GM12878 (cell line): ENCODE measurements at places on chromosomes 11 and 22. TPM values are rescaled to one million over a fixed set of nuclear protein-coding genes. Genes with fewer than 3 reads are reported as not detected.

GRCh38 chr22:26442086-26442756, 13.2 kb downstream of the ASPHD2 start:
- DNase-seq, result no peak

- DNase-seq, result no peak
These were observed 161.1 kb upstream of the CCDC179 start for GRCh38 chr11:23021287-23021863.

DNA sequence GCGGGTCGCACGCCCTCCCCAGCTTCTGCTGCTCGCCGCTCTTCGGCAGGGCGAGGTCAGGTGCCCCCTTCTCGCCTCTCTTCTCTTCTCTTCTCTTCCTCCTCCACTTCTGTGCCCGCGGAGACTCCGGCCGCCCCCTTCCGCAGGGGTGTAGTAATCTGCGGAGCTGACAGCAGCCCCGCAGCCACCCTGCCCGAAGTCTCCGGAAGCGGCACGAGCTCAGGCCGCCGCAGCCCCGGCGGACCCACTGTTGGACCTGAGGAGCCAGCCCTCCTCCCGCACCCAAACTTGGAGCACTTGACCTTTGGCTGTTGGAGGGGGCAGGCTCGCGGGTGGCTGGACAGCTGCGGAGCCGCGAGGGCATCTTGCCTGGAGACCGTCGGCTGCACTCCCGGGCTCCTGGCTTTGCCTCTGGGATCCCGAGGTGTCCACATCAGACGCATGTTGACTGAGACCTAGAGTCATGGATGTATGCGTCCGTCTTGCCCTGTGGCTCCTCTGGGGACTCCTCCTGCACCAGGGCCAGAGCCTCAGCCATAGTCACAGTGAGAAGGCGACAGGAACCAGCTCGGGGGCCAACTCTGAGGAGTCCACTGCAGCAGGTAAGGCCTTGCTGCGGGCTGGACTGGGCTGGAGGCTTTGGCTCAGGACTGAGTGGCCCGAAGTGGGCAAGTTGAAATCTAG, 486 bp downstream of the STIM1 start:
- DNase-seq, result no peak

EIF3L gene
- 294 and 315 TPM in 2 replicates for polyA plus RNA-seq

DRD4 gene
- not detected in 2 replicates for polyA plus RNA-seq

- DNase-seq, result no peak
These were observed 2.2 kb upstream of the SYT13 start for GRCh38 chr11:45288339-45288738.

GRCh38 chr11:130383344-130384211, 44.8 kb downstream of the ADAMTS8 start:
- DNase-seq, result no peak

DNA sequence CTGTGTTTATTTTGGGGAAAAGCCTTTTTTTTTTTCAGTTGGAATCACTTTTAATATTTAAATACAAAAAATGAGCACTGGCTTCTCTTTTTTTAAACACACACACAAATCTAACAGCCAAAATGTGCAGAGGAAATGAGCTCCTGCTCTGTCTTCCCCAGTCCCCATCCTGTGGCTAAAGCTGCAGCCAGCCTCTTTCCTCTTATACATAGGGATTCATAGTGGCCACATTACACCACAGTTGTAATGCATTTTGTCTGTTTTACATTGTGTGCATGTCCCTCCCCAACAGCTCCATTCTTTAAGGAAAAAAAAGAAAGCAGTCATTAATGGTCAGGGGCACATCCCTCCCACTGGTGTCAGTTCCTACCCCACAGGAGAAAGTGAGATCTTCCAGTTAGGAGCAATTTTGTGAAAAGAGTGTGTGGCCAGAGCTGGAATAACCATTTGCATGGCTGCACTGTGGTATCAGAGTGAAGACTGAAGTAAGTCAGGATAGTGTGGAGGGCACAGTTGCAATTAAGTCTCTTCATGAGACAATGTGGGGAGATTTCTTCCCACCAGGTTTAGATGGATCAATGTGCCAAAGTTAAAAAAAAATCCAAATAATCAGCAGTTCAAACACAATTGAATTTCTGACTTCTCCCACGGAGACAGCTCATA, 220.6 kb downstream of the TMEM135 start:
- DNase-seq, result no peak

- DNase-seq, result no peak
These were observed 619.7 kb downstream of the BRD1 start for GRCh38 chr22:49208004-49208402.

GRCh38 chr22:40512426-40513136, 123.9 kb downstream of the MRTFA start:
- no peak for DNase-seq

PKDREJ gene
- polyA plus RNA-seq, result not detected in 2 replicates

CRYBB3 gene
- not detected in 2 replicates for polyA plus RNA-seq

GRCh38 chr22:35425971-35426800, 26.2 kb downstream of the MCM5 start:
- no peak for DNase-seq

DEUP1 gene
- not detected in 2 replicates for polyA plus RNA-seq

MUC5B gene
- polyA plus RNA-seq, result not detected in 2 replicates

- no peak for DNase-seq
These were observed 365.5 kb downstream of the MN1 start for GRCh38 chr22:27435844-27436576.

GRCh38 chr11:130651066-130651855, 202.8 kb downstream of the ADAMTS15 start:
- no peak for DNase-seq

GRCh38 chr11:35419184-35419829, at the start of gene SLC1A2:
Gene SLC1A2, minus strand, starts transcription at chr11:35419558. Its CDS starts 592 bp downstream, at chr11:35418966.
- no peak for DNase-seq

DNA sequence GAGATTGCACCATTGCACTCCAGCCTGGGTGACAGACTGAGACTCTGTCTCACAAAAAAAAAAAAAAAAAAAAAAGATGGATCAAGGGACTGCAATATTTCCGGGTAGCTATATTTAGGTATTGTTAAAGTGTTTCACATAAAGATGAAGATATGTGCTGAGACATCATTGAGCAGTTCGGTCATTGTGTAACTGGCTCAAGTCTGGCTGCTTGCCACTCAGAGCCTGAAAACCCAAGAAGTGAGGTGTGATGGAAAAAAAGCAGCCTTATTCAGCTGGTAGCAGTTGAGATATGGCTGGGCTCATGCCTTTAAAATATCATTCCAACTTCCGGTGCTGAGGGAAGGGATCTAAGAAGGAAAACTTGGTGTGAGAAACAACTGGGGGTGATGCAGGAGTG, 46.9 kb downstream of the LUZP2 start:
- no peak for DNase-seq

DNA sequence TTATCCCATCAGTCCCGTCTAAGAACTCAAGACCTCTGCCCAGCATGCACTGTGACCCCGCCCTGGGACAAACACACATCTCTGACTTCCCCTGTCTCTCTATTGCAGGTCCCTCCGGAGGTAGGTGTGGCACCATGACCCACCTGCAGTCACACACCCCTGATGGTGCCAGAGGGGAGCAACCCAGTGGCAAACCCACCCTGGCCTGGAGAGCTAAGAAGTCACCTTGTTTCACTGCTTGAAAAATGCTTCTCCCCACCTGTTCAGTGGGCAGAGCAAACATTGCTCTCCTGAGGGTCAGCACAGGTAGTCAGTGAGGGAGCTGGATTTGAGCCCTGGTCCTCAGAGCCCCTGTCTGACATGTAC, 23.9 kb downstream of the CAPN1 start:
- no peak for DNase-seq

NELL1 gene
- polyA plus RNA-seq, result not detected in 2 replicates

- DNase-seq, result no peak
These were observed 13.8 kb upstream of the IFITM3 start for GRCh38 chr11:334264-334994.

DNA sequence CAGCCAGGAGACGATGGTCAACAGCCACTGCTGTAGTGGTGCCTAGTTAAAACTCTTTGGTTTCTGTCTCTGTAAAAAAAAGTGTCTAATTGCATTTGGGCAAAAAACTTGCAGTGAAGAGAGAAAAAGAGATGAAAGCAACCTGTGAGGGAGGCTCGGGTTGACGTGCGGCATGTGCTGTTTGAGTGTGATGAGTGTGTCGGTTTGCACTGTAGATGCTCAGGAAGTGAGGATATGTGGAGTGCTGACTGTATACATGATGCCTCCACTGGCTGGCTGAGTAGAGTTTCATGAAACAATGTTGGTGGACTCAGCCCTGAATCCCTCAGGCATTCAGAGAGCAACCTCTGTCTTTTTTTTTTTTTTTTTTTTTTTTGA, 4.3 kb upstream of the DGCR6L start:
- no peak for DNase-seq

- no peak for DNase-seq
These were observed 106.4 kb downstream of the CASP12 start for GRCh38 chr11:104791896-104792295.

RFPL2 gene
- not detected in 2 replicates for polyA plus RNA-seq
